ENCODE measurements at places on chromosomes 2 and 18.

GRCh38 chr2:60735496-60736250, 20.4 kb upstream of the PAPOLG start:
- DNase-seq, result no peak

GRCh38 chr2:12396699-12397098, 320.0 kb upstream of the TRIB2 start:
- DNase-seq, result no peak

- no peak for DNase-seq
Measured at GRCh38 chr2:119011162-119011909, 69.3 kb downstream of the MARCO start.

- DNase-seq, result no peak
Measured at GRCh38 chr2:119548516-119549120, 4.4 kb downstream of the CFAP221 start.

GRCh38 chr18:74699455-74699854, 101.8 kb downstream of the ZNF407 start:
- DNase-seq, result no peak

- no peak for DNase-seq
Measured at GRCh38 chr2:213219816-213220215, 64.4 kb upstream of the SPAG16 start.

- DNase-seq, result no peak
Measured at GRCh38 chr2:129813404-129813803, 166.1 kb upstream of the RAB6C start.

DNA sequence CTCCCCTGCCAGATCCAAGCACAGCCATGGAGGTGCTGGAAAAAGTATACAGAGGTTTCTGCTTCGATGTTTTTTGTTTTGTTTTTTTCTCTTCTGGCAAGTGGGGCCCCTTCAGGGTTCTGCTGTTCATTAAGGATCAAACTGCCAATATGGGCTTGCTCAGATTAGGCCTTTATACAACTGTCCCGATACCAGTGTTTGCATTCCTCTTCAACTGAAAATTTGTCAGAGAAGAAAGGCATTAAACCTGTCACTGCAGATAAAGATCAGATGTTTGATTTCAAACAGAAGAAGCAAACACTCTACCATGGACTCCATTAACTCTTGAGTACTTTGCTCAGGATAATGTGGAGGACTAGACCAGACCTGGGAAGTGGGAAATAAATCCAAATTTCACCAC, 396.0 kb upstream of the SMIM21 start:
- no peak for DNase-seq

DNA sequence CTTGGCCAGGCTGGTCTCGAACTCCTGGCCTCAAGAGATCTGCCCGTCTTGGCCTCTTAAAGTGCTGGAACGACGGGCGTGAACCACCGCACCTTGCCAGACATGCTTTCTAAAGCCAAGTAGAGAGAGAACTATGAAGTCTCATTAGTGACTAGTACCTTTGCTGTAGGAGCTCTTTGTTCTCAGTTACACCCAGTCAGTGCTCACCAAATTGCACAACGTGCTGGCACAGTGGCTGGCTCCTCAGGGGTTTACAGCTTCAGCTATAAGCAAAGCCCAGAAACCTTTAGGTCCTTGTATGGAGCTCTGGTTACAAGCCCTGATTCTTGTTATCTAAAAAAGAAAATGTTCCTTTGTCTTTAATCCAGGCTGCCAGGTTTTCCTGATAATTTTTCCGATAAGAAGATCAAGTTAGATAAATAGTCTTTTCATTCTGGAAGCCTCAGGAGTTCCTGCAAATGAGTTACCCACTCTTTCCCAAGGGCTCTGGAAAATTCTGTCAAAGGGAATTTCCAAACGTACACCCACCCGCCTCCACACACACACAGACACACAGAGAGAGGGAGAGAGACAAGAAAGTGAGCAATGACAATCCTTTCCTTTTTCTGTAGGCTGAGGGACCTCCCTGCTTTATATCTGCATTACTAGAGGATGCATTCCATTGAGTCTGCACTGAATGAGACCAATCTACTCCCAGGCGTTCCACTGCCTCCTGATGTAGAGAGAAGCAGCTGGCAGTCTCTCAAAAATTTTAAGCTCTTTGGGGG, 100.2 kb upstream of the CSRNP3 start:
- no peak for DNase-seq

DNA sequence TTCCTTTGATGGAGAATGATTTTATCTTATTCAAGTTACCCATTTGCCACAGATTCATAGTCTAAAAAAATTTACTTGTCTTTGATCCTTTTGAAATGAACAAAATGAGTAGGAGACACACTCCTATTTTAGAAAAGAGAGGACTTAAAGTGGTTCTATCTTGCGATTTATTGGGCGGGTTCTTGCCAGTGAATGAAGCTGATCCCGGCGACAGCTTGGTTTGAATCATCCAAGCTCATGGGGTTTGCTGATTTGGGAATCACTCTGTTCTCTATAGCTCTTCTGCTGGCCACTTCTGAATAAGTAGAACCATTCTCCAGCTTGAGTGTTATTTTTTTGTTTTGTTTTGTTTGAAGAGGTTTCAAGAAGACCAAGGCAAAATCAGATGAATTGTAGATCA, 25.5 kb upstream of the PPP1CB start:
- no peak for DNase-seq

- no peak for DNase-seq
Measured at GRCh38 chr2:107645586-107645985, 181.1 kb upstream of the RGPD4 start.

- no peak for DNase-seq
Measured at GRCh38 chr2:239819091-239819973, 205.8 kb downstream of the NDUFA10 start.

DNA sequence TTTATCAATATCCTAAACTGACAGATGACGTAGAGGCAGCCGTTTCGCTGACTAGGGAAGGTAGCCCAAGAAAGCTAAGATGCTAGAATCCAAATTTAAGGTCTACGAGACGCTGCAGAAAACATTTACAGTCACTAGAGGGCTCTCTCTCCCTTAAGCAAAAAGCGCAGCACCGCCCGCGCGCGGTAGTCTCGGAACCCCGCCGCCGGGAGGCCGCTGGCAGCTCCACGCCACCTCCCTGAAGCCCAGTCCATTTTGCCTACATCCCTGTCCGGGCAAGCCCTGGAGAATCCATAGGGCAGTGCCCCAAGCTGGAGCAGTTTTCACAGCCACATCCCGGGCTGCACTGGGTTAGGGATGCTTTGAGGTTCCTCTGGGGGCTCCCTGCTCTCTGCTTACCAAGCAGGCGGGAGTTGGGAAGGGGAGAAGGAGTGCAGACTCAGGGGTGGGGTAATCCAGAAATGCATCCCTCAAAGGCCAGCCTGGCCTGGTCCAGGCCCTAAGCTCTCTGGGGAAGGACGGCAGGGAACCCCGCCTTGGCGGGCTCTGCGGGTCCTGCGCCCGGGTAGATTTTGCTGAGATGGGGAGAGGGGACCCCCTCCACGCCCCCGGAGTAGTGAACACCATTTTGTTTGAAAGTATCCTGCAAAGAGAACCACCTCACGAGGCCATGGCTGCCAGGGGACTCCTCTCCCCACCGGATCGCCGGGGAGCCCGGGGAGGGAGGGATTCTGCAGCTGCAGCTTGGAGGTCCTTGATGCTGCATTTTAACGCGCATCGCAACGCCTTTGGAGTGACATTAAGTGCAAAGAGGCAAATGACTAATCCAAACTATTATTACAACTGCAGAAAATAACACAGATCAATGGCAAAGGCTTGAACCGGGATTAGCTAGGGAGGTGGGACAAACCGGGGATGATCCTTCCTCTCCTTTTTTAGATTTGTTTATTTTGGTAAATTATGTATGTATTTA, 1.3 kb upstream of the DPYSL5 start:
- peak; percentile 30 for DNase-seq

DNA sequence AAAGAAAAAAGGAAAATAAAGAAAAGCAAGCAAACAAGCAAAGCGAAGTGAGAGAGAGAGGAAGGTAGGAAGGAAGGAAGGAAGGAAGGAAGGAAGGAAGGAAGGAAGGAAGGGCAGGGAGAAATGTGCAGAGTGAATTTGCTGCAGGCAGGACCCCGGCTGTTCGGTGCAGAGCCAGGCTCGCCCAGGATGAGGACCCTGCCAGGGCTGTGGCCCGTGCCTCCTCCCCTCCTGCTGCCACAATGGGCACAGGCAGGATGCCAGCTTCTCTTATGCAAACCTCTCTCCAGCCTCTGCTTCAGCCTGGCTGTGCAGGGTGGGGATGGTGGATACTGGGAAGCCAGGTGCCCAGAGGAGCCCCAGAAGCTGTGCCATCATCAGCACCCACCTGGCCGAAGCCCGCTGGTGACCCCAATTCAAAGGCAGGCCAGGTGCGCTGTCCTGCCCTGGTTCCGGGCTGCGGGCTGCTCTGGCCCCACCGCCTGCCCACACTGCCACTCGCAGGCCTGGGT, 3.2 kb downstream of the GPR17 start:
- DNase-seq, result no peak

DNA sequence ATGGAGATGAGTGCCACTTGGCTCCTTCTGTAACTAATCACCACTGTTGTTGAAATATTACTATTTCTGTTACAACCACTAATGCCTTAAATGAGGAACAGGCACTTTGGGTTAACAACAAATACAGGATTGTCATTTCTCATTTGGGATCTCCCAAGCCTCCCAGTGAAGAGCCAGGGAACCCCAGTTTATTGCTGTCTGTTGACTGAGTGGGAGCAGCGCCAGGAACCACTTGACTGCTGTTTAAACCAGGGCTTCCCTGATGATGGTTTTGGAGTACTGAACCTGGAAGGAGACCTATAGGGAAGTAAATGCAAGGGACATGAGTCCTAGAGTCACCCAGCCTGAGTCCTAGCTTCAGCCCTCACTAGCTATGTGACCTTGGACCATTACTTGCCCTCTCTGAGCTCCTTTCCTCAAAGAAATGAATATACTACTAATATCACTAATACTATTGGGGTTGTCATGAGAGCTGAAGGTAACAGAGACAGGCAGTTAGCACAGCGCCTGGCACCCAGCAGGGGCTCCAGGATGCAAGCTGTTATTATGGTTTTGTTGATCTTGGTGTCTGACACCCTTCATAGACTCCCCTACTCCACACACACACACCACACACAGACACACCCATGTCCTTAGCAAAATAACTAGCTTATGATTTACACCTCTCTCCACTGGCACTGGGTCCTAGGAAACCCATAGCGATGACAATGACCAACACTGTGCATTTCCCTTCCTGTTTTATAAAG, 104.2 kb upstream of the FZD7 start:
- no peak for DNase-seq

DNA sequence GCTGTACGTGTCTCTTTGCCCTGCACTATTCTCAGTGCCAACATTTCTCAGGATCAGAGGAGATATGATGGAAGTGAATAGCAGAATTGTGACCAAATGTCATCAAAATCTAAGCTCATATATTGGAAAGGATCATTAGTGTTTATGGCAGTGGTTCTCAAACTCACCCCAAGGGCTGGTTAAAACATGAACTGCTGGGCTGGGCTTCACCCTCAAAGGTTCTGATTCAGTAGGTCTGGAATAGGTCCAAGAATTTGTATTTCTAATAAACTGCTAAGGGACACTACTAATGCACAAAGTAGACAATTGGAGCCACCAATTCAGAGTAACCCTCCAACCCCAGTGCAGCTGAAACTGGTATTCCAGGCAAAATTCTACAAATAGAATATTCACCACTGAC, 317.9 kb upstream of the UBE2E3 start:
- no peak for DNase-seq

- no peak for DNase-seq
Measured at GRCh38 chr2:109272461-109272860, 143.5 kb downstream of the SH3RF3 start.
